Mesenteric fat pad (tissue), 1 donor: ENCODE measurements at places on chromosomes 7 and 10. TPM values are rescaled to one million over a fixed set of nuclear protein-coding genes. Genes with fewer than 3 reads are reported as not detected.

- DNase-seq: no peak
Observed at GRCh38 chr10:105063796-105064195, 422.7 kb downstream of the SORCS3 start.

GRCh38 chr10:69181433-69181832, 1.4 kb downstream of the SUPV3L1 start:
- DNase-seq: no peak

DNA sequence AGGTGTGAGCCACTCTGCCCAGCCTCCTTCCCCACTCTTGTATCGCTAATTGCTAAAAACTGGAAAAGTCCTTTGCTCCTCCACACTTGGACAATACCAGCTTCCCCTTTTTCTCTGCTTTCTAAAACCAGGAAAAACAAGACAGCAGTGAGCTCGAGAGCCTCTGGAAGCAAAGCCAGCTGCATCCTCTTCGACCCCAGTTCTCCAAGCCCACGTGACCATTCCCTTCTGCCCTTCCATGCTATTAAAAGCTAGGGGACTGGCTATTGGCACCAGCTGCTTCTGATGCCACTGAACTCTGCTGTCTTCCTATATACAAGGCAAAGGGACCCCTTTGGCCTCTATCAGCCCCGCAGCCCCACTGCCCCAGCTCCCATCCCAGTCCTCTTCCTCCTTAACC, 92.2 kb downstream of the SPDYE5 start:
- no peak for DNase-seq

- no peak for DNase-seq
Observed at GRCh38 chr10:103433858-103434257, 18.3 kb downstream of the CALHM2 start.

- DNase-seq: no peak
Observed at GRCh38 chr10:103581499-103581898, 88.0 kb downstream of the NEURL1 start.

DNA sequence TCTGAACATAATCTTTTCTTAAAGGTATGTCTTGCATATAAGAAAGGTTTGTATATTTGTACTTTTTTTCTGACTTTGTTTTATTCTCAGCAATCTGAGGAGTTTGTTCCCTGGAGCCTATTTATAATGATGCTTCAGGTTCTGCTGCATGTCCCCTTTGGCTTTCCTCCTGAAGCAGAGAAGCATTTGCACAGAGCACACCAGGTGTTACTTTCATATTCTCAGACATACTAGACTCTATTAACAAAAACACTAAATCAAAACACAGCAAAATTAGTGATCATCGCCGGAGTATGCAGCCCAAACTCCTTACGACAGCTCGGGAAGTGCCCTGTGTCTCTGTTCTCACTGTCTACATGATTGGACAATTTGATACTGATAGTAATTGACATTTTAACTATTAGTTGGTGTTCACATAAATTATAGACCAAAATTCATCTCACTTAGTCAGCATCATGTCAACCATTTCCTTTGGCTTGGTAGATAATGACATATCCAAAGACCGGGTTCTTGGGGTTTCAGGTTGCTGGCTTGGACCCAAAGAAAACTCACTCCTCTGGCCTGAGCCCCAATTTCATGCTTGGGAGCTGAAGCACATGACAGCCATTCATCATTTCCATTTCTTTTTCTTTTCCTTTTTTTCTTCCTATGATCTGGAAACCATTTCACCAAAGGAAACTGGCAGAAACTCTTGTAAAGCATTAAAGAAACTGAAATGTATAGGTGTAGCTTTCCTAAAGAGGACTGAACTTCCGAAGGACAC, 400.1 kb upstream of the NRP1 start:
- no peak for DNase-seq

DNA sequence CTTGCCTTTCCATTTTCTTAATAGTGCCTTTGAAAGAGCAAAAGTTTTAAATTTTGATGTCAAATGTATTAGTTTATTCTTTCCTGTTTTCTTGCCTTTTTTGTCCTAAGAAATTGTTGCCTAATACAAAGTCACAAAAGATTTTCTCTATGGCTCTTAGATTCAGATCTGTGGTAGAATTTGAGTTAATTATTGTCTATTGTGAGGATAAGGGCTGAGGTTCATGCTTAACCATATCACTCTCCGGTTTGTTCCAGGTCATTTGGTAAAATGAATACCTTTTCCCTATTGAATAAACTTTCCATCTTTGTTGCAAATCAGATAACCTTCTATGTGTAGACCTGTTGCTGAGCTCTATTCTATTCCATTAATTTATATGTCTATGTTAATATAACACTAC, 96.0 kb downstream of the NOD1 start:
- DNase-seq: no peak

GRCh38 chr7:71504697-71505441, 372.9 kb downstream of the GALNT17 start:
- DNase-seq: no peak

- DNase-seq: no peak
Observed at GRCh38 chr10:113947184-113948041, 93.0 kb downstream of the NHLRC2 start.

- no peak for DNase-seq
Observed at GRCh38 chr10:29920408-29921070, 138.8 kb downstream of the JCAD start.

GRCh38 chr10:124025660-124026588, 67.5 kb downstream of the CHST15 start:
- DNase-seq: no peak

- no peak for DNase-seq
Observed at GRCh38 chr10:60989400-60989876, 45.5 kb upstream of the RHOBTB1 start.

DNA sequence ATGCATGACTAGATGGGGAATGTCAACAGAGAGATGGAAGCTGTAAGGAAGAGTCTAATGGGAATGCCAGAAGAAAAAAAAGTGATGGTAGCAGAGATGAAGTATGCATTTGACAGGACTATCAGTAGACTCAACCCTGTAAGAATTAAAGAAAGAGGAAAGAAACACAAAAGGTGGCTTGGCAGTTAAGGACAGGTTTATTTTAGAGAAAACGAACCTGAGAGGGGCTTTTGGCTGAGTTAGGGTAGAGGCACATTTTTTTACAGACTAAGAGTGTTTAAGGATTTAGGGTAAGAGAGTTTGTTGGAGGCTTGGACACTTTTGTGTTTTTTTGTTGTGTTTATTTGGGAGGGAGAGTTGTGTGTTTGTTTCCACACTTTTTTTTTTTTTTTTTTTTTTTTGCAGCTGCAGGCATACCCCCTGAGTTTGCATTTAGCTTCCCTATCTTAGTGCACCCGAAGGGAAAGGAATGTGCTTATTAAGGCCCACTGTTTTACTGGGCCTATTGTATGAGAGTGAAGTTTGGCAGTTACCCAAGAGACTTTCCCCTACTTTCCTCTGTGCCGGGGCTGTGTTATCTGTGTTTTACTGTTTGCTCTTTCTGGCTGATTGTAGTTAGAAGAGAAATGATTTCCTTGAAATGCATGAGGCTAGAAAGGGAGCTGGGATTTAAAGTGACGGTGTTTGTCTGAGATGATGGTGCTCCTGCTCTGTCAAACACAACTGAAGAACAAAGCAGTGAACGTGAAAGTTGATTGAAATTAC, 32.0 kb downstream of the NPVF start:
- DNase-seq: no peak

- DNase-seq: no peak
Observed at GRCh38 chr10:69467928-69468750, 16.9 kb downstream of the TSPAN15 start.

GRCh38 chr10:86419101-86419500, 52.5 kb upstream of the GRID1 start:
- no peak for DNase-seq

DNA sequence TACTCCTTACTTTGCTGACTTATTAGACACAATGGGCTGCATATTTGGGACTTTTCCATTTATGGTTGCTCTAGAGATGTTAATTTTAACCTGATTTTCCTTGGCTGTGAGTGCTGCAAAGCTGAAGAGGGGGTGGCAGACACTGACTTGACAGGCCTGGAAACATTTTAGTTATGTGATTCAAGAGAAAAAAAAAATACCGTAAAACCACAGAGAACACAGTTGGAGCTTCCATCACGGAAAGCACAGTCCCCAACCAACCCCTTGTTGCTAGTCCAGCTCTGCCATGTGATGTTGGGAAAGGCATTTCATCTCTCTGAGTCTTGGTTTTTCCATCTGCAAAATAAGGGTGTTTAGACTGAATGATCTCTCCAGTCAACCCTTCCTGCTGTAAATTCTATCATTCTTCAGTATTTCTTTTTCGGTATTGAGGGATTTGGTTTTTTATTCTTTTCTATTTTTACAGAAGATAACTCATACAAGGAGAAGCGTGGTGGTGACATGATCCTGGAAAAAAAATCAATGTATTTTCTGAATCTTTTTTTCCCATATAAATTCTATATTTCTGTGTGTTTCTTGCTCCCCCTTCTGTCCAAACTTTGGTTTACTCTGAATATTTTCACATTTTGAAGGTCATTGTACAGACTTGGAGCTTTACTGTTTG, 246.1 kb downstream of the REEP3 start:
- DNase-seq: no peak

- DNase-seq: no peak
Observed at GRCh38 chr10:68342909-68343516, 10.3 kb upstream of the PBLD start.

GRCh38 chr7:90994601-90995000, 269.6 kb upstream of the FZD1 start:
- DNase-seq: no peak

GRCh38 chr7:72042855-72043254, 369.3 kb downstream of the CALN1 start:
- no peak for DNase-seq

DNA sequence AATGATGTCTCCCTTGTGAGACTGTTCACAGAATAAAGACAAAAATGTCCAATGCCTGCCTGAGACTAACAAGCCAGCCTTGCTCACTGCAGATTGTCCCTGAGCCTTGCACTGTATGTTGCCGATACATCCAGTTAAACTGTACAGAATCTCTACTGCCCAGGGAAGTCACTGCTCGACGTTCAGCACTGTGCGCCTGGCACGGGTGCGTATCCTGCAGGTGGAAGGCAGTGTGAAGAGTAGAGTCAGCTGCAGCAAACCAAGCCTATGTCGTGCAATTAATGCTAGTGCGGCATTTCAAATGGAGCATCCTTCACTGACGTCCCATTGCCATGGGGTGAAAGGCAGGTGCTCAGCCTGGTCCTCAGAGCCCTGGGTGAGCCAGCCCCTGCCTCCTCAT, 132.9 kb downstream of the TNS3 start:
- no peak for DNase-seq

DNA sequence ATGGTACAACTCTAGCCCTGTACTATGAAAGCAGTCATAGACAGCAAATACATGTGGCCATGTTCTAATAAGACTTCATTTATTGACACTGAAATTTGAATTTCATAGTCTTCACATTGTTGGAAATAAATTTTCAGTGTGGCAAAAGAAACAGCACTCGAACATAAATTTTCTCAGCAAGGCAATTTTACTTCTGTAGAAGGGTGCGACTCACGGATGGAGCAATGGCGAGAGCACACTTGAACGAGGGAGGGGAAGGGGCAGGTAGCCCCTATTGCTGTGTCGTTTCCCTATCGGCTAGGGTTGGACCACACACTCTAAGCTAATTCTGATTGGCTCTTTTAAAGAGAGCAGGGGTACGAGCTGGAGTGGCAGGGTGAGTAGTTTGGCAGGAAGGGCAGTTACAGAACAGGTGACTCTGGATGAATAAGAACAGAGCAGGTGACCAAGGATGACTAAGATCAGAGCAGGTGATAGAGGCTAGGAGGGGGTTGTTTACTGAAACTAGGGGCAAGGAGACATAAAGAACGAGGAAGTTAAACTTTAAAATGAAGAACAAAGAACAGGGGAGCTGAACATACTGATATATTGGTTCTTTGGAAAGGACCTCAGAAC, 52.0 kb downstream of the LRRC4 start:
- DNase-seq: no peak

GRCh38 chr10:77024461-77024860, 613.1 kb downstream of the KCNMA1 start:
- DNase-seq: no peak

GRCh38 chr10:2641028-2641427, 426.3 kb upstream of the PFKP start:
- DNase-seq: no peak

GRCh38 chr10:68781613-68782574, 45.4 kb upstream of the STOX1 start:
- DNase-seq: no peak

DNA sequence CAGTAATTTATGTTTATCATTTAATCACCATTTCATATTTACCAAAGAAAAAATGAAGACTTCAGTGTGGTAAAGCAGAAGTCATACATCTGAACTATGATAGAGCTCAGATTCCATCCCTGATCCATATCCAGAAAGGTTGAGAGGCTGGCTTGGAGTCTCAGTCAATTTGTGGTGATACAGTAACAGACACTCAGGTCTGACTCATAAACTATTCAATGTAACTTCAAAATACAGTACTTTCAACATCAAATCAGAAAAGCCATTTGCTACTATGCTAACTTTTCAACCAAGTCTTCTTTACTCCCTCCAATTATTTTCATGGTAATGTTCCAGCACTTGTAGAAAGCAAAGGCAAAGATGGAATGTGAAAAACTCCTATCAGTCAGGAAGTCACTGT, 190.4 kb downstream of the HDAC9 start:
- DNase-seq: no peak

DNA sequence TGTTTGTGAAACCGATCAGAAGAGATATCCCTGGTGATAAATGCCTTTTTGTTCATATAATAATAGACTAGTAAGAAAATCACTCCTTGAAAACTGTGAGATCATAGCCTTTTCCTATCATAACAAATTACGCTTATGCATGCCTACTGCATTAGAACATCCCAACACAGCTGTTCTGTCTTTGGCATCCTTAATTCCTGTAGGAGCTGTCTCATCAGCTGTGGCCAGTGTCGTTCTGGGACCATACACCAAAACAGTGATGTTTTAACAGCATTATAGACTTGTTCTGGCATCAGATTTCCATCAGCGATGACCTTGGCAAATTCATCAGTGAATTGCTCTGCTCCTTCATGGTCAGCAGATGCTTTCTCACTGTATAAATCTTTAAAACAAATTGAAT, 423.6 kb upstream of the LRGUK start:
- no peak for DNase-seq

- no peak for DNase-seq
Observed at GRCh38 chr10:113326160-113327111, 226.4 kb upstream of the HABP2 start.

Gene SLC35B4
- total RNA-seq: 24.0 TPM

Gene CYP3A5
- 96.8 TPM for total RNA-seq

Gene GPR26
- not detected for total RNA-seq

Gene ASZ1
- total RNA-seq: not detected

Gene BEND7
- total RNA-seq: 26.8 TPM

Gene BAMBI
- 14.3 TPM for total RNA-seq

Gene PWWP2B
- 30.4 TPM for total RNA-seq

Gene TCF7L2
- total RNA-seq: 60.1 TPM

Gene MEOX2
- total RNA-seq: 22.1 TPM

Gene MSS51
- total RNA-seq: 1.6 TPM

Gene CYP2C19
- total RNA-seq: 0.19 TPM
